IPS-NIHi11 (cell line): ENCODE measurements at places on chromosomes 12 and 14.

DNA sequence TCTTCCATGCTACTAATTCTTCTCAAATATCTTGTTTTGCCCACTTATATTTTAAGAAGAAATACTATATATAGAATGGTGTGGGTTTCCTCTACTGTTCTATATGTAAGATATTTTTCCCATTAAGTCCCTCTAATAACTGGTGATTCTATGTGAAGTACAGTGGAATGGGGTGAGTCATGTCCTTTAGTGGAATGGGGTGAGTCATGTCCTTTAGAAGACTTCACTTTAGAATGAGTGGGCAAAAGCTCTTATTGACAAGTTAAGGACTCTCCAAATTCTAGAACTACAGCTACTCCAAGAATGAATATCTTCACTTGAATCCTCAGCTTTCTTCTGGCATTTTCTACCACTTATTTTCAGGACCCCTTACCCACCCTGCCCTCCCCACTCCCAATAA is 349.9 kb downstream of the ETNK1 start:
- DNase-seq: no peak

GRCh38 chr12:49358483-49359141 is 8.7 kb upstream of the SPATS2 start:
- DNase-seq: peak; percentile 81

DNA sequence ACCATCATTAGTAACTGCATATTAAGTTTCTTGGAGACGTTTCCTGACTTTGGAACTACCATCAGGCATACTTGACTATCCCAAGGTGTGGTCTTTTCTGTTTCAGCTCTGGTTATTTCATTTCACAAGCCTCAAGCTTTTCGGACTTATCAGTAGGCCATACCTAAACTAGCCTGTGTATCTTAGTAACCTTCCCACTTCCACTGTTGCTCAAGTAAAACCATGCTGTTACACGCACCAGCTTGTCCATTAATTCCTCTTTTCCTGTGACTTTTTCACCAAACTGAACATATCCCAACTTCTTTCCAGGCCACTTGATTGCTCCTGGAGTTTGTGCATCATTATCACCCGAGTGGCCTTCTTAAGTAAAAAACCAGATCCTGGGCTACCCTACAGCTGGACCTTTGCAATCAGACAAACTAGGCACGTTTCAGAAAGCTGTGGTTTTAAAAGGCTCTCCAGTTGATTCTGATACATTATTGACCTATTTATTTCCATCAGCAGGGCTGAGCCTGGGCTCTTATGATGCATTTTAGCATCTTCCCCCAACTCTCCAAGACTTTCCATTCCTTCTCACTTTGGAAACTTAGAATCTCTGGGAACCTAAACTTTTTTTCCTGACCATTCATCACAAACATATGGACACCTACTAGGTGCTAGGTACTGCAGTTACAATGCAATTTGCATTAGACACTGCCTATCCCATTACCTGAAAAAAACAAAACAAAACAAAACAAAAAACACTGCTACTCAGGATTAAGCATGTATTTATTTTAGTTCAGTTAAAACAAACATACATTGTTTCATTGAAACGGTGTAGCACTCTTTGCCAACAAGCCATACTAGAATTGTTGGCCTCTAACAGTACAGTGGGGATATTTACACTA is 14.9 kb downstream of the SLC38A2 start:
- no peak for DNase-seq

- no peak for DNase-seq
These were observed 150.6 kb downstream of the KCNA5 start for GRCh38 chr12:5194306-5194705.

- DNase-seq: no peak
These were observed 1196.5 kb downstream of the GALC start for GRCh38 chr14:86796221-86797074.

DNA sequence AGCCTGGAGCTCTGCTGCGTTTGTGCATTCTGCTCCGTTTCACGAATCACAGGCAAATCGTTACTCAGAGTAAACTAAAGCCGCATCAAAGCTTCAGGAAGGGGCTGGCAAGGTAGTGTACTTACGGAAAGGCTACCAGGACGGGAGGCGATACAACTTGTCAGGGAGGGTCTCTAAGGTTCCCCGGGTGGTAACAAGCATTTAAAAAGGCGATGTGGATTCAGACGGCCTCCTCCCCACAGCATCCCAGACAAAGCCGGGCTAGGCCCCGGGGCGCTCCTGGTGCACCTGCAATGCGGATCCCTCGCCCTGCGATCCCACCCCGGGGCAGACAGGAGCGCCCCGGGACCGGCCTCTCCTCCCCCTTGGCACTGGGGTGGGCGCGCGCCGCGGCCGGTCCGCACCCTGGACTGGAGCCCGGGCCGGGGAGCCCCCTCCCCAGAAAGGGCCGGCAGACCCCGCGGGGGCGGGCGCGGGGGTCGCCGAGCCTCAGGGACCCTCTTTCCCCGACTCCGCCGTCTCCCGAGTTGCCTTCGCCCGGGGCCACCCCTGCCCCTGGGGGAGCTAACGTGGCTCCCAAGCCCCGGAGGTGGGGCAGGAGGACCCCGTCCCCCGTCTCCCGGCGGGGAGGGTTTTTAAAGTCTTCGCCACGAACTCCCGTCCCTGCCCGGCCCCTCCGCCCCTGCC is 718 bp downstream of the CCDC92 start:
- DNase-seq: peak; percentile 77

DNA sequence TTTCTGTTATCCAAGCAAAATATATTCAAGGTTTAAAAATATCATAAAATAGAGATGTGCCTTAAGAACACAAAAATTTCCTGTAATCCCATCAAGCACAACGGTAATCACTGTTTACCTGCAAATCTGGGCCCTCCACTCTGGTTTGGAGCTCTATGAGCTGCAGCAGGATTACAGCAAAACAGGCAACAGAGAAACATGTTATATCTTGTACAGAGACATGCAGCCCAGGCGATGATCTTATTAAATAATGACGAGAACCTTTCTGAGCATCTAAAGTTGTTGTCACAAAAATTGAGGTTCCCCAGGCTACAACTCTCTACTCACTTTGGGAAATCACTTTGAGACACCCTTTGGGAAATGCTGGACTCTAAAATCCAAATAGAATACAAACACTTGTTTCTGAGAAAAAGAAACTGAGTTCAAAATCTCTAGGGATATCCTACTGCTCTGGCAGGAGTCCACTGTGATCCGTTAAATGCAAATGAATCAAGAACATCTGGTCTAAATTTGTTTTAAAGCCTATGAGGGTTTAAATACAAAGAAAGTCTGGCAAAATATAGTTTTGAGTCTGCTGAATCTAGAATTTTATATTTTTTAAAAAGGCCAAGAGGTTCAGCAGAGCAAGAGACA is 36.3 kb downstream of the STON2 start:
- DNase-seq: no peak

- no peak for DNase-seq
These were observed 27.5 kb downstream of the A2ML1 start for GRCh38 chr12:8849876-8850275.

DNA sequence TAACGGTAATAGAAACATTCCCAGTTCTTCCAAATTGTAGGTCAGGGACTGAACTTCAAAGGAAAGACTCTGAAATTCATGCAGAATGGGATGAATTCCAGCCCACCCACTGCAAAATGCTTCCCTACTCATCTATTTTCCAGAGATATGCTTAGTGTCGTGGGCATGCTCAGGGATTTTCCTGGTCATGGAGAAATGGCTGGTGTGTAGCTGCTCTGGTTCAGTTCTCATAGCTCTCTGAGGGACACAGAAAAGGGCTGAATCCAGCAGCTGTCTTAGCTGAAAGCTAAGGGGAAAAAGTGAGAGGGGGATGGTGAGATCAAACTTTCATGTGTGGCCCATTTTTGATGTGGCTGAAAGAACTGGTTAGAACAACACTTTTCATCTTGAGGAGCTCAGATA is 72.9 kb upstream of the KRAS start:
- DNase-seq: no peak

GRCh38 chr14:61438860-61439765 is 117.7 kb downstream of the PRKCH start:
- DNase-seq: peak; percentile 77

DNA sequence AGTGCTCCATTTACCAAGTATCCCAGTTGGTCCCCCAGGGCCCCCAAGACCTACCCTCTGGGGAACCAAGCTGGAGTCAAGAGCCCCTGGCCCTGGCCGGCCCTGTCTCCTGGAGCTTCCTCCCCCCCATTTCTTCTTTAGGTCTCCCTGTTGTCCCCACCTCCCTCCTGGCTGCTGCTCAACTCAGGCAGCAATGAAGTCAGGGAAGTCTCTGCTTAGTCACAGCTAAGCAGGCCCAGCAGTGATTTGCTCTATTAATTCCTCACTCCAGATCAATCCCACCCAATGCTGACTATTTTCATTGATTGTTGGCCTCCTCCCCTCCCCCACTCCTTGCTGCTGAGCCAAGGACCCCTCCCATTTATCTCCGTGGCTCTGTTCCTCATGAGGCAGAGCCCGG is 28.3 kb downstream of the VSX2 start:
- no peak for DNase-seq

DNA sequence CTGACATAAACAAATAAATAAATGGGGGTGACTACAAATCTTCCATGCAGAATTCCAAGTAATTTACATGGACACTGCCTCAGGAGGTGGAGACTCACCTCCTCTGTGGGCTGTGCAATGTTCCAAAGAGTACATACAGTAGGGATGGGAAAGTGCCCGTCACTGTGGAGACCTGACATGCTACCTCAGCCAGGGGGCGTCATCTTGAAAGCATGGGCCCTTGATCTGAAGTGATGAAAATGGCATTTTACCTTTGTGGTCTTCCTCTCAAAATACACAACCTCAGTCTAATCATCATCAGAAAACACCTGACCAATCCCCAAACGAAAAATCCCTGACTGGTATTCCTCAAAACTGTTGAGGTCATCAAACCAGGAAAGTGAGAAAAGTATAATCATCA is 48.4 kb downstream of the ANAPC7 start:
- DNase-seq: peak; percentile 80

GRCh38 chr14:54193871-54194270 is 202.9 kb upstream of the CDKN3 start:
- no peak for DNase-seq

DNA sequence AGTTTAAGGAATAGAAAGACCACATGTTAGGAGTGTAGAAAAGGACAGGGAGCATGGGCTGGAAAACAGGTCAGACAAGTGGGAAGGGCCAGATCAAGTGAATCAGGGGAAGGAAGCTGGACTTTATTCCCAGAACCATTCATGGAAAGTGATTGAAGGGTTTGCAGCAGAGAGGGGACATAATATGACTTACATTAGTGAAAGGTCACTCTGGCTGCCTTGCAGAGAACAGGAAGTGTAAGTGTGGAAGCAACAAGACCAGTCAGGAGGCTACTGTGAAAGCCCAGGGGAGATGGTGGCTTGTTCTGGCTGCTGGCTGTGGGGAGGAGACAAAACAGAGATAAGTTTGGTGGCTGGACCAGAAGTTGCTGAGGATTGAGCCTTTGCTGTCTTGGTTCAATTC is 69.1 kb downstream of the VCPKMT start:
- no peak for DNase-seq

DNA sequence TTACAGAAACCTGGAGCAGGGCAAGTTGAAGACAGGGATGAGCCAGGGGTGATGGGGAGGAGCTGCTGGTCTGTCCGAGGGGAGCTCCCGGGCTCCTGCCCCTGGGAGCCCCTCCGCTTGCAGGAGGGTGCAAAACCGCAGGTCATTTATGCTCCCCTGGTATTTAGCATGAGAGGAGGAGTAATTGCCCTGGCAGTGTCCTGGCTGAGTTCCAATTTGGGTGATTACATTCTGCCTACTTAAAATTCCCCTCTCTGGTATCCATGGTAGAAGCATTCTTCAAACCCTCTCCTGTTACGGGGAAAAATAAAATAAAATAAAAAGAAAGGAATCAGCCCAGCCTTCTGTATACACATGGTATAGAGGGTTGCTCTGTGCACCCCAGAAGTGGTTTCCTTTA is 61.7 kb upstream of the VRK1 start:
- no peak for DNase-seq

DNA sequence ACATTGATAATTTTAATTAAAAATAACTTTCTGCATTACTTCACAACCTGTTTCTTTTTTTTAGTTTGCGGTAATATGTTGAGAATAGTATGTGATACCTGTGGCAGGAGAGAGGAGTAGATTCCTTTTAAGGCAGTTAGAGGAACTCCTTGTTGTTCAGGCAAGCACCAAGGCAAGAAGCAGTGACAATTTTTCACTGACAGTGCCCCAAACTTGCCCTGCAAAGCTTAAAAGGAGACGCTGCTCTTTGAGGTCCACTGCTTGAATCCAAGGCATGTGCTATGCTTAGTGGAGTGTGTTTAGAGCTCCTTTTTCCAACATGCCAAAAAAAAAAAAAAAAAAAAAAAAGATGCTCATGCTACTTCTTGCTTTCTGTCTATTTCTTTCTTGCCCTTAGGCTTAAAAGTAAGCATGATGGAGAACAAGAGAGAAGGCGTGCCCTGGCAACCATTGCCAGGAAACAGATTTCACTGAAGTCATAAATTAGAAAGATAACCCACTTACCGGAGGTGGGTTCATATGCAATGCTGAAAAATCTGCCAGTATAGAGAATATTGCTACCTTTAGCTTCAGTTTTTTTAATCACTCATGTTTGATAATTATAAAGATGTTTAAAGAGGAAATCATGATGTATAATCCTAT is 58.3 kb upstream of the DYRK2 start:
- no peak for DNase-seq

DNA sequence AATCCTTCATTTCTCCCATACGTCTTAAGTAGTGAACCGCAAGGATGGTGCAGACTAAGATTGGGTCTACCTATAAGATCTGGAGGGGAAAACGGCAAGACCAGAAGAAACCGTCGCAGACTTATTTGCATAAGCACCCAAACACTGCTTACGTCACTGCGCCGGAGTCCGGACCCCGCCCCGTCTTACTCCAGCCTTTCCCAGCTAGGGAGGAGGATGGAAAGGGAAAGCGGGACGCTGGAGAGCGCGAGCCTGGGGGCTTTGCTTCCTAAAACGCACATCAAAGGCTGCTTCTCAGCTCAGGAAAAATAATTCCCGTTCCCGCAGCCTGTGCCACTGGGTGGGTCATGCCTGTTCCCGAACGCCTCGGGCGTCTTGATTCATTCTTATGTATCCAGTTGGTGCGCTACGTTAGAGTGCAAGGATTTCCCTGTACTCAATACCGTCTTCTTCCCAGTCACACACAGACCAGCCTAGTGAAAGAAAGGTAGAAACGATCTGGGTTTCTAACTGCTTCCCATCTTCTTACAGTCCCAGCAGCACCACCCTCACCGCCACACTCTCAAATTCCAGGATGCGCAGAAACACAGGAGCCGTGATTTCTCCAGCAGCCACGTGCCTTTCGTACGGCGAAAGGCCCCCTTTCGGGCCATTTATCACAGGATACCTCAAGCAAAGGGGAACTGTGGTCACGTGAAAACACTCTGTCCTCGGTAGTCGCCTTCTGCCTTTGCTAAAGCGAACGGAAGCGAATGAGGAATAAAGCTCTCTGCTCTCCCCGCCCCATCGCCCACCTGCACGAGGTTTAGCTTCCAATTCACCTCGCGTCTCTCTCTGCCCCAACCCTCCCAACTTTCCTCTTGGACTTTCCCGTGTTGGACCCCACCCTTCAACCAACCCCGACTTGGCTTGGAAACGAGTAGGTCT is 1.1 kb downstream of the SLC6A15 start:
- DNase-seq: peak; percentile 86
